ENCODE measurements at places on chromosomes 6 and 20.

- DNase-seq: no peak
Observed at GRCh38 chr6:157145656-157146285, 177.5 kb downstream of the TMEM242 start.

DNA sequence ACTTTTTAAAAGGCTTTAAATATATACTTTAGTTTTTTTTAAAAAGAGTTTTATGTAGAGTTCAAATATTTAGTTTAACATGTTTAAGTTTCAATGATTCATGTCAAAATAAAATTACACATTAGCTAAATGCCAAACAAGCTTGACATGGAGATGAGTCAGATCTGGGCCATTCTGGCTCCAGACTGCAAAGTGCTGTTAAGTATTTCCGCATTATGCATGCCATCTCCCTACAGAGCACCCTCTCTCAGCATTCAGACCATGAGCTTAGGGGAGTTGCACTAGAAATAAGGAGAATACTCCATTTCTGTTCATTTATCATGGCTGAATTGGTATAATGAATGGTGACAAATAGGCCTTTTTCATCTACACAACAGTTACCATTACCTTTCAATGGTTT is 21.5 kb upstream of the HS3ST5 start:
- DNase-seq: no peak

DNA sequence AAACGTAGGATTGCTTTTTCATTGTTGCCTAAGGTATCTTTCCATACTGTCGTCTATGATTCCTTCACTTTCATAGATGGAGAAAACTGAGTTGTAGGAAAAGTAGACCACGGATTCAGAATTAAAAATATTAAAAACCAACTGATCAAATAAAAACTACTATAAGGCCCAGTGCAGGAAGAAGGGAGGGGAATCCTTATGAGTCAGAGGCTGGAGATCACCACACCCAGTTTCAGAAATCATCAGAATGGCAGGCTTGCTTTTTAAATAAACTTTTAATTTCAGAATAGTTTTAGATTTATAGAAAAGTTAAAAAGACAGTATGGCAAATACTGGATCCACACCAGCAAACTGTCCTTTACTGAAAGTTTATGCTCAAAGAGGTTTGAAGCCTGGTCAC is 32.0 kb upstream of the POPDC3 start:
- DNase-seq: no peak

DNA sequence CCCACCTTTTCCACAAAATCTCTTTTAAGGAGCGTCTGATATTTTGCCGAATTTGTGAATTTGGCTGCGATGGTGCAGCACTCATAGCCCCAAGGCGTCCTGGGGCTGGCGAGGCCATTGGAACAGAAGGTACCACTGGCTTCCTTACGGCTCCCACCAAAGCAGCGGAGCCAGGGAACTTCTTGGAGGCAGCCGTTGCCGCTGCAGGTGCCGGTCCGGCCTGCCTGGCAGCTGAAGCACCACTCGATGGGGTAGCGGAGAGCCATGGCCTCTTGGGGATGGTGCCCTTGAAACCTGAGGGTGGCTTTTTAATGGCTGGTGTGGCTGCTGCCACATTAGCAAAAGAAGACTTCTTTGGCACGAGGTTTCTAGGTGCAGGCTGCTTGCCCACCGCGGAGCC is 29.8 kb downstream of the DIDO1 start:
- DNase-seq: no peak

DNA sequence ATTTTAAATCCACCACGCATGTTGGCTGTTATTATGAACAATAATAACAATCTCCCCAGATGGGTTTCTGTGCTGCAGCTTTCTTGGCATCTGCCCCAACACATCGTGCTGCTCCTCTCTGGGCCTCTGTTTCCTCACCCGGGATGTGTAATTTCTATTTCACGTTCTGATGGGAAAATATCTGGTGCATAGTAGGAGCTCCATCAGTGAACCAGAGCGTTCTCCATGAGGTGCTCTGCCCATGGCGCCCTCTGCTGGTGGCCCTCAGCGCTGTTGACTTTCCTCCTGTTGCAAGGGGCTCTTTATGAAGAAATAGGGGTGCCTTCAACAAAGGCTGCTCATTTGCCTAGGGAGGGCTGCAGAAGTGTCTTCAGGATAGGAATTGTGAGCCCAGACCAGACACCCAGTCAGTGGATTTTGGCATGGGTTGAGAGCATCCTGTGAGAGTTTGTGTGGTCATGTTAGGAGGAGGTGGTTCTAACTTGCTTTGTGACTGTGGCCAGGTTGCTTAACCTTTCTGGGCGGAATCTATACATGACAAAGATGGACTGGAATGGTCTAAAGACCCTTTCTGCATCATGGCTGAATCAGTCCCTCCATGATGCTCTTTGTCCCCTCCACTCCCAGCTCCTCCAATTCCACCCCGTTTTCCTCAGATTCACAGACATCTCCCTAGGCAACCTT is 8.1 kb downstream of the SCRT2 start:
- DNase-seq: peak; percentile 30

DNA sequence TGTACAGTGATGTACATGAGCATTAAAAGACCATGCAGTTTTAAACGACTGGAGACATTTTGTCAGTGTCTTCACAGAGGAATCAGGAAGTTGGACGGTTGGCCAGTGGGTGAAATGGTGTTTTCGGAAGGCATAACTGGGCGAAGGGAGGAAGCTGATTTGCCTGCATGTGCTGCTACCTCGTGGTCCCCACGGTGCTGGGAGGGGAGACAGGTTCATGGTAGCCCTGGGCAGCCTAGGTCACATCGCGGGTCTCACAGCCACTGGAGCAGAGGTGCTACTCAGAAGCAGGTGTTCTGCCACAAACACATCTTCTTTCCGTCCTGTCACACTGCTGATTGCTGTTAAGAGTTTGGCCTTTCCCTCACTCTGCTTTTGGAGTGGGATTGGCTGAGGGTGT is 35.2 kb downstream of the HIVEP1 start:
- DNase-seq: no peak

DNA sequence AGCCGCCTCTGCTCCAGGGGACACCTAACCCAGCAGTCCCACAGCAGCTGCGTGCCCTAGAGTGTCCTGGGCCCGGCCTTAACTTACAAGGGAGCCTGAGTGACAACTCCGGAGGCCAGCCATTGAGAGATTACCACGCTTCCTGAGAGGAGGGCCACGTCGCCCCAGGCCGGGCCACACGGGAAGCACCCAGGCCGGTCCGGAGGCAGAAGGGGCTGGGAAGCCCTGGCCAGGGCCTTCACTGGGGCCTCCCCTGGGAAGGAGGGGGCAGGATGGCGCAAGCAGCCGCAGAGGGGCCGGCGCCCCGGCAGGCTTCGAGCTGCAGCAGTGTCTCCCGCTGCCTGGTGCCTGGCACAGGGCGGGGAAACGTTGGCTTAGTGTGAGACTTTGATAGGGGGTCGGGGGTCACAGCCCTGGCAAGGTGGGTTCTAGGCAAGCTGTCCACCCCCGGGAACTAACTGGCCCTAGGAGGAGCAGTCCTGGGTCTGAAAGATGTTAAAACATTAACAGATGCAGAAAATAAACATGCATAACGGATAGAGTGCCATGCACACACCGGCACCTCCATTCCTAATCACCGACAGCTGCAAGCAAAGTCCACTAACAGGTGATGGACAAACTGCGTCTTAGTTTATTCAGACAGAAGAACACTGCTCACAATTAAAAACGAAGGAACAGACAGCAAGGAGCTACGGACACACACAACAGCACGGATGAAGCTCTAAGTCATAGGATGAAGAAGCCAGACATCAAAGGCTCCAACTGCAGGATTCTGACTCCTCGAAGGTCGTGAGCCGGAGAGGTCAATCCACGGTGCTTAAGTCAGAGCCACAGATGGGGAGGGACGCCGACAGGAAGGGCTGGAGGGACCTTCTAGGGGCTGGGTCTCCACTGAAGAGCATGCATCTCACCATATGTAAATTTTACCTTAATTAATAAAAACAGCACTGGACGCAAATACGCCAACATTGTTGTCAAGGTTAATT is 17.4 kb downstream of the CHRNA4 start:
- DNase-seq: no peak

GRCh38 chr20:45095805-45096238 is 5.1 kb downstream of the KCNS1 start:
- peak; percentile 31 for DNase-seq

GRCh38 chr6:63683071-63683603 is 47.5 kb downstream of the PHF3 start:
- no peak for DNase-seq

- DNase-seq: no peak
Observed at GRCh38 chr6:97068211-97068610, 143.7 kb downstream of the KLHL32 start.

GRCh38 chr6:103680116-103680515 is 1179.6 kb downstream of the HACE1 start:
- no peak for DNase-seq

- DNase-seq: no peak
Observed at GRCh38 chr20:32544260-32544722, 40.8 kb downstream of the NOL4L start.

- no peak for DNase-seq
Observed at GRCh38 chr6:161108916-161109315, 117.3 kb downstream of the MAP3K4 start.

GRCh38 chr20:63661108-63661507 is 3.0 kb downstream of the RTEL1 start:
- DNase-seq: no peak

- DNase-seq: no peak
Observed at GRCh38 chr6:37459981-37460800, 27.2 kb downstream of the CMTR1 start.

DNA sequence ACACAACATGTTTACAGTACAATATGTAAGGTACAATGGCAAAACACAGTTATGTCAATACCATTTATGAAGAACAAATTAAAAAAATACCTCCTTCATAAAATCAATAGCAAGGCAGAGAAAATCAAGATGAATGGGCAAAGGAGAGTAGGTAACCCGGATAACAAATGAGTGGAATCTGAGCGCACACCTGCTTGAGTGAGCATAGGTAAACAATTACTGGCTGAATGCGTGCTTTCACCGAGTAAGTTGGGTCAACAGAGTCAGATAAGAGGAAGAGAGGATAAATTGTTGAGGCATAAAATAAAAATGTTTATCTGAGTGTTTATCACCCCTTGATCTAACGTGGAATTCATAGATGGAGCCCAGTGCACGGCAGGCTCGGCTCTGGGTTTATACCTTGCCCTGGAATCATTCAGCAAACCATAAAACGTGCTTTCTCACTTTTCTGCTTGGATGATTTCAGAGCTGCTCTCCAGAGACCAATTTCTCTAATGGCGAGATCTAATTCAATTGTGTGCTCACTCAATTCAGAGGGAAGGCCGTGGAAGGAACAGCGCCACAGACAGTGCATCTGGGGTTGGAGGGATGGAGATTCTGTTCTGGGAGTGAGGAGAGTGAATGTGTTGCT is 224.8 kb upstream of the MAP3K7 start:
- no peak for DNase-seq

GRCh38 chr6:164661716-164662115 is 647.7 kb downstream of the C6orf118 start:
- no peak for DNase-seq

- DNase-seq: no peak
Observed at GRCh38 chr6:157514659-157515496, 133.9 kb downstream of the ZDHHC14 start.

DNA sequence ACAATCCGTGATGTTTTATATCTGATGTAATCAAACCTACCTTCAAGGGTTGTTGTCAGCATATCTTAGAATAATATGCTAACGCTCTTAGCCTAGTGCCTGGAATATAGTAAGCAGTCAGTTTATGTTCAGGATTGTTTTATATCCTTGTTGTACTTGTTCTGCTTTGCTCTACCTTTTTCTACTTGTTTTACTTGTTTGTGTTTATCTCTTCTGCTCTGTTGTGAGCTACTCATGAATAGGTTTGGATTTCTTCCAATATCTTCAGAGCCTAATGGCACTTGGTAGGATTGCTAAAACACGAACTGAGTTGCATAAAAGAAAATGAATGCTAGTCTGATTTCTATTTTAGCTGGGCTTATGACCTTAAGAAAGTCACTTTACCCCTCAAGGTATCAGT is 40.1 kb downstream of the DNAH8 start:
- no peak for DNase-seq

- DNase-seq: no peak
Observed at GRCh38 chr6:168452685-168453377, 11.8 kb downstream of the SMOC2 start.

GRCh38 chr6:130018744-130019325 is 454 bp downstream of the L3MBTL3 start:
- DNase-seq: peak; percentile 43

DNA sequence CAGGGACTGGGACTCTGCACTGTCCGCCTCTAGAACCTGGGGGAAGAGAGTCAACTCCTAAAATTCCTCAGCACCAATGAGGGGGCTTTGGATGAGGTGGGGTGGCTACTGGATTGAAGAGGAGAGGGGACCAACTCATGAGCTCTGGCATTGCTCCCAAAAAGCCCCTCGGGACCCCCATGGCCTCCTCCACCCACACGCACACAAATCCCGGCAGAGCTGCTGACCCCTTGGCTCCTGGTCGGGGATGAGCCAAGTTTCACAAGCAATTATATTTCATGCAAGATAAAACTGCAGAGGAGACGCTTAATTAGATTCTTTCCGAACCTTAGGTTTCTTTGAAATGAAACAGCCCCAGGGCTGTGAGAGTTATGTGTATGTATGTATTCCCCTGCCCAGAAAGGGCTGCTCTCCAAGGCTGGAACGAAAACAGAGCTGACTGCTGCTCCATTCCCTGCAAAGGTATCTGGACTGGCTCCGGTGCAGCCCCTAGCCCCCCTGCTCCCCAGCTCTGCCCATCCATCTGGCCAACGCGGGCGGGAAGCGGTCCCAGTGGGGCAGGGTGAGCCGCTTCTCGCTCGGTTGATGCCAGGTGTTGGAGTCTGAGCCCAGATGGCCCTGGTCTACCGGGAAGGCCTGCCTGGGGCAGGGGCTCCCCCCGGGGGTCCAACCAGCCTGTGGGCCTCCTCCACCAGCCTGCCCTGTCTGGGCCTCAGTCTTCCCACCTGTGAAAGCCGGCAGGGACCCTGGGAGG is 46.8 kb upstream of the STX16 start:
- no peak for DNase-seq

GRCh38 chr6:148240861-148241477 is 101.7 kb upstream of the SASH1 start:
- no peak for DNase-seq

DNA sequence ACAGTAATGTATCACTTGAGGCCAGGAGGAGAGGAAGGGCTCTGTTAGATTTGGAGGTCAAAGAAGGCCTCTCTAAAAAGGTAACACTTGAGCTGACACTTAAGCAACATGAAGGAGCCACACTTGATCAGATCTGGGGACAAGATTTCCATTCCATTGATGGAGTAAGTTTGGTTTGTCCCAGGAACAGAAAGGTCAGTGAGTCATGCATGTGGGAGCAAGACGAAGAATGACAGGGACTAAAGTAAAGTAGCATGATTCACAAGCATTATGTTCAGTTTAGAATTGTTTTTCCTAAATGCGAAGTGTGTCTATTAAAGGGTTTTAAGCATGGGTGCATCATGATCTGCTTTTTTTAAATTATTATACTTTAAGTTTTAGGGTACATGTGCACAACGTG is 47.4 kb downstream of the COL21A1 start:
- no peak for DNase-seq

All from stimulated activated CD8-positive, alpha-beta memory T cell treated with anti-CD3 and anti-CD28 coated beads, Interleukin-7, amount 100 ng/mL, for 4 hours (primary cell).